ENCODE measurements at places on chromosomes 11 and 22.
A peak's percentile ranks its signal among the peaks of the same experiment; 100 is the strongest.

- ATAC-seq = no peak
Measured at GRCh38 chr22:32623943-32624342, 149.3 kb downstream of the FBXO7 start.

DNA sequence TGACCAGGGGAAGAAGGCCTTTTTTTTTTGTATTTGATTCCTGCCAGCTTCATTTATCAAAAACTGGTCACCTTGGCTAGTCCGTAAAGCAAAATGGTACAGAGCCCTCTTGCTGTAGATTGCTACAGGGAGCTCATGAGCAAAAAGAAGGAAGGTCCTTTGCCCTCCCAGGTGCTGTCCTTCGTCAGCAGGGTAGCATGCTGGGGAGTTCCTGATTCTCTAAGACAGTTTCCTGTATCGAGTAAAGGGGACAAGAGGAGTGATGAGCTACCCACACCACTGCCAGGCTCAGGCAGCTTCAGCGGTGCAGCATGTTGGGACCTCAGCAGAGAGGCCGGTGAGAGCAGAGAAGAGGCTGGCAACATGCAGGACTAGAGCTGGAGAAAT is 67.8 kb upstream of the CSNK2A3 start:
- no peak for ATAC-seq

- ATAC-seq = no peak
Measured at GRCh38 chr11:100673063-100673462, 14.0 kb upstream of the ARHGAP42 start.

GRCh38 chr22:44640618-44641155 is 61.3 kb upstream of the PRR5 start:
- ATAC-seq = no peak

DNA sequence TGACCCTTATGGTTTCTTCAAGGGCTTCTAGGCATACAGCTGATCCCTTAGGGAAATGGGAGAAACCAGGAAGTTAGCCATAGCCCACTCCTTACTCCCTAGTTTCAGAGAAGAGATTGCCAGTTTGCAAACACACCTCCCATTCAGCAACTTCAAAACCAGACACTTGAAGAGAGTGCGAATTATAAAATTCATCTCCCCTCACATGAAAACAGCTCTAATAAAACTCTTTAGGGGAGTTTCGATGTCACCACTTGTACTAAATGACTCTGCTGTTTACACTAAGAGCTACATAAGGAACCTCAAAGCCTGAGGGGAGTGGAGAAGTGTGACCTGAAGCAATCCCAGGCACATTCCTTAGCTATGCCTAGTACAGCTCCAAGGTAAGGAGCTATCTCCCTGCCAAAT is 8.3 kb downstream of the LGR4 start:
- ATAC-seq = peak; percentile 83

- no peak for ATAC-seq
Measured at GRCh38 chr22:23392420-23393121, 187.5 kb downstream of the IGLL1 start.

DNA sequence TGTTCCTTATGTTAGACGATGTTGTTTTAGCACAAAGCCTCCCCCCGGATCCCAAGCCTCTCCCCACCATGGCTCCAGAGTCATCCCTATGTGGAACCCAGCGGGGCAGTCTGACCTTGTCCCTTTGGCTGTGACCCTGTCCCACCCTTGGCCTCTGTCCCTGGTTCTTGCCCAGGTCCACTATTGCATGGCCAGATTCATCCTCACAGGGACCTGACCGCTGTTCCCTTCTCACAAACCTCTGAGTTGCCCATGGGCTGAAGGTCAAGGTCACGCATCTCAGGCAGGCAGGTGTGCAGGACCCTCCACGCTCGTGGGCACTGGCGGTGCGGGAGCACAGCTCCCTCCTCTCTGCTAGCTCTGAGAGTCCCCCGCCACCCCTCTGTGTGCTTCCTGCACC is 39.0 kb downstream of the BCR start:
- no peak for ATAC-seq

- ATAC-seq = no peak
Measured at GRCh38 chr22:30826670-30827355, 132.1 kb downstream of the OSBP2 start.

DNA sequence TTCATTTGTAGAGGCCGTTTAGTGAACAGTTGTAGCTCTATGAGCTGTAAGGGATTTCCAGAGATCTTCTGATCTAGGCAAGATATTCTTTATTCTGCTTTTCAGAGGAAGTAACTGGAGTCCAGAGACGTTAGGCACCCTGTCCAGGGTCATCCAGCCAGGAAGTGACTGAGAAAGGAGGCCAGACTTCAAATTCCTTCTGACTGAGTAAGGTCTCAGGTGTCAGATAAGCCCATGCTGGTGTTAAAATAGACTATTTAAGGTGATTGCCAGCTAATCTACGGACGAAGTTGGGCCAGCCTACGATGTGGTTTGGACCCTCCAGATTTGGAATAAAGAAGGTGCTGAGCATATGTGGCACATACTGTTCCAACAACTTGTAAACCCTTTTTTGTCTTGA is 54.6 kb downstream of the GRIK4 start:
- ATAC-seq = 0 out of 3 replicates have a peak, but pooled peaks have one; percentile 20

GRCh38 chr22:41862530-41863266 is 29.8 kb downstream of the SREBF2 start:
- ATAC-seq = no peak

- no peak for ATAC-seq
Measured at GRCh38 chr22:19098157-19098556, 24.1 kb downstream of the DGCR2 start.

DNA sequence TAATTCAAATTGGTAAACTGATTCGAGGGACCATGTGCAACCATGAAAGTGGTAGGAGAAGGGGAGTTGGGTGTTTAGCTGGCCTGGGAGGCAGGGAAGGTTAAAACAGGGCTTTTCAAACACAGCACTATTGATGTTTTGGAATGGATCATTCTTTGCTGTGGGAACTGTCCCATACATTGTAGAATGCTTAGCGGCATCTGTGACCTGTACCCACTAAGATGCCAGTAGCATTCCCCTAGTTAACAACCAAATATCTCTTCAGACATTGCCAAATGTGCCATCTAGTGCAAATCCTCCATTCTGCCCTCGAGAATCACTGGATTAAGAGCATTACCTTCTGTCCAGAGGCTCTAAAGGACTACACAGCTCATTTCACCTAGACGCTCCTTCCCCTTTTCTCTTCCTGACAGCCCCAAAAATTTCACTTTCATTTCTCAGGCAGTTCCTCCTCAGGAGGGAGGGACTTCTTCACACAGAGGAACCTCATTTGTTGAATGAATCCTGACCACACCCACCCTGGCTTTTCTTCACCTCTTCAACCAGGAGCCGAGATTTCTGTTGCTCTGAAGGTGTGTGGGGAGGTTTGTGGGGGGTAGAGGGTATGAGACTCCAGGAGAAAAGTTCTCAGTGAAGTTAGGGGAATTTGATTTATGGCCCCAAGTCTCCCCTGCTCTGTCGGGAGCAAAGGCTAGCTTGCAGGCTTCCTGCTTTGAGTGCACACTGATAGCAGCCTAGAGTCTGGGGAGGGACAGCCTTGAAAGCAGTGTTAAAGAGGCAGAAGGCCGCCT is at the start of gene TRIM34:
TSS of gene TRIM34 (plus strand) at position 513 of the 791 bp plus-strand sequence. CDS start 7,331 bp downstream, outside the sequence.
- ATAC-seq = peak; percentile 94

DNA sequence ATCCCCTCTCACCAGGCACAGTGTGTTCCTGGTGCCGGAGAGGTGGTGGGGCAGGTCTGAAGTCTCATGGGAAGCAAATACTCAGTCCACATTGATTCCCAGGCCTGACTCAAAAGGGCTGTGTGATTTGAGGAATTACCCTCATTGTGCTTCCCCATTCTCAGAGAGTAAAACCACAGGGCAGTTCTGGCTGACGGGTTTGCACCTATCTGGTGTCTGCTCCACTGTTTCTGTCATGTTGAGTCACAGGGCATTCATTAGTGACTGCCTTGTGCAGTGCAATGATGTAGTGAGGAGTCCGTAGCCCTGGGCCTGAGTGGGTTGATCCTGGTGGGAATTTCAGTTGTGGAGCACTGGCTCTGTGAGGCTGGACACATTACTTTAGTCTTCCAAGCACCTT is 85.2 kb upstream of the ARHGAP20 start:
- ATAC-seq = no peak

GRCh38 chr22:48757985-48758561 is 1069.6 kb downstream of the BRD1 start:
- ATAC-seq = no peak

DNA sequence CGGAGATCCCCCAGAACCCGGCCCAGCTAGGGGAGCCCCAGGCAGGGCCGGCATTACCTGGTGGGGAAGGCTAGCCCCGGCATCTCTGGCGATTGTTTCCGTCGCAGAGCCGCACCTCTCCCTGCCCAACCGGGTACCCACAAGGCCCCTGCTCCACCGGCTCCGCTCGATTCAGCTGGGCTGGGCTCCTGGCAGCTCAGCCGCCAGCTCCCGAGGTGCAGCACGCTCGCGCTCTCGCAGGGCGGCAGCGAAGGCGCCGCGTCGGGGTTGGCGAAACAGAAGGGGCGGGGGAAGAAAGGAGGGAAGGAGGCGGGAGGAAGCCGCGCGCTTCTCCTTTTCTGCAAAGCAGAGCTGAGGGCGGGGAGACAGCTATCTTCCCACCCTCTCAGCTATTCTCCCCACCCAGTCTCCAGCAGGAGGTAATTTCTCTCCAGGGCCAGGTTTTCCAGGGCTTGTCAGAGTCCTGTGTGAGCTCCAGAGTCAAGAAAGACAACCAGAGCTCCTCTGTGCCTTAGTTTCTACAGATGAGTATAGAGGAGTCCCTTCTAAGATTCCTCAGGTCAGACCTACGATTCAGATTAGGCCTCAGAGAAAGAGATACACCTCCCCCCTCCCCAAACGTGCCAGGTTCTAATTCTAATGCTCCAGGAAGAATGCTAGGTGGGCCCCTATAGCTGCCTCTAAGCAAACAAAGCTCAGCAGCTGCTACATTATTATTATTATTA is 62.0 kb downstream of the PAK1 start:
- no peak for ATAC-seq

GRCh38 chr22:28703436-28703835 is 23.8 kb upstream of the TTC28 start:
- ATAC-seq = no peak

- no peak for ATAC-seq
Measured at GRCh38 chr11:94840209-94840608, 72.1 kb downstream of the AMOTL1 start.

DNA sequence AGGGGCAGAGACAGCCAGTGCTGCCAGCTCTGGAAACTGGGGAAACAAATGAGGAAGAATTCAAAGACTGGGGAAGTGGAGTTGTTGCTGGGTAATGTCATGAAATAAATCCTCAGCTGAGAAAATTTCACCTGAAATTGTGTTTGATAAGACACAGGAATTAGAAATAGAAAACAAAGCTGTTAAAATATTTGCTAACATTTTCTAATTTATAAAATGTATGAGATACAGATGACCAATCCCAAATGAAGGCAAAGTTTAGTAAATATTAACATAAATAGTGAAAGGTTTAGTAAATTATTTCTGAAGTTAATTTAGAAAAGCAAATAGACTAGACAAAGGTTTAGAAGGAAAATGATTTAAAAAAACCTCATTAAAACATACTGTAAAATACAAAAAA is at the start of gene OR56A5:
TSS of gene OR56A5 (minus strand) at position 101 of the 400 bp plus-strand sequence. CDS start at position 101, 0 bp downstream.
- ATAC-seq = no peak

DNA sequence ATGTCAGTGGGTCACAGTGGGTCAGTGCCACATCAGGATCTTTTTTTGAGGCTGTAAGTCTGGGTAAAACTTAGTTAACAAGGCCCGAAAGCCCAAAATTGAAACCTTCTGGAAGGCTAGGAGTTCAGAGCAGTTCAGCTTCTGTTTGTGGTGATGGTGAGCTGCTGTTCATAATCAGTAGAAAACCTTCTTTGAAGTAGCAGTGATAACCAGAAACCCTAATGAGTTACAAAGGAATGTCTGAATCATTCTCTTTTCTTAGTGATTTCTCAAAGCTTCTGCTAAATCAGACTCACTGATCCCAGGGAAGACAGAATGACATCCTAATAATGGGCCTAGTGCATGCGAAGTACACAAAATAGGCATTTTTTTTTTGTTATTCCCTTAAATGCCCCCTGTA is 124.7 kb downstream of the PARVA start:
- peak; percentile 36 for ATAC-seq

DNA sequence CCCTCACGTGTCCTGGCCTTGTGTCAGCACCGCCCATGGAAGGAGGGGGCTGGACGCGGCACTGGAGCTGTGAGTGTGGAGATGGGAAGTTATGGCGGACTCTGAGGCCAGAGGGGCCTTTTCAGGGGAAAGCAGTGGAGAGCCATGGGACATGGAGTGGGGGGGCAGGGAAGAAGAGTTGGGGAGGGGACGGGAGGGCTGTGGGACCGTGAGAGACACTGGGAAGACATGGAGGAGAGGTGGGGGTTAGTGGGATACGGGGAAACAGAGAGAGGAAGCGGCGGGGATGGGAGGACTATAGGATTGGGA is 58.2 kb downstream of the FBXO7 start:
- no peak for ATAC-seq

GRCh38 chr11:34223021-34223813 is 117.8 kb downstream of the NAT10 start:
- ATAC-seq = no peak

DNA sequence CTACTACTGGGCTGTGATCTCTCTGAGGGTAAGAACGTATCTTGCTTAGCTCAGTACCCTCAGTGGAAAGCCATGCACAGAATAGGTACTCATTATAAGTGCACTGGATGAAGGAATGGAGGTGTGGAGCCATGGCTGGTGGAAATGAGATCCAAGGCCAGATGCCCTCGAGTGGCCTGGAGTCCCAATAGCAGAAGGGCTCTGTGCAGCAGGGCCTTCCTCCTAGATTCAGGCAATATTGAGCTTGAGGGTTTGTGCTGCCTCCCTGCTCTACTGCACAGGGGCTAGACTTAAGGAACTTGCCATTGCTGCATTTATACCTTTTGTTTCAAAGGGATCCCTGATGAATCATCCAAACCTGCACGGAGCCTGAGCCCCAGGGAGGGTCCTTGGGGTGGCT is 33.6 kb upstream of the TUB start:
- no peak for ATAC-seq

DNA sequence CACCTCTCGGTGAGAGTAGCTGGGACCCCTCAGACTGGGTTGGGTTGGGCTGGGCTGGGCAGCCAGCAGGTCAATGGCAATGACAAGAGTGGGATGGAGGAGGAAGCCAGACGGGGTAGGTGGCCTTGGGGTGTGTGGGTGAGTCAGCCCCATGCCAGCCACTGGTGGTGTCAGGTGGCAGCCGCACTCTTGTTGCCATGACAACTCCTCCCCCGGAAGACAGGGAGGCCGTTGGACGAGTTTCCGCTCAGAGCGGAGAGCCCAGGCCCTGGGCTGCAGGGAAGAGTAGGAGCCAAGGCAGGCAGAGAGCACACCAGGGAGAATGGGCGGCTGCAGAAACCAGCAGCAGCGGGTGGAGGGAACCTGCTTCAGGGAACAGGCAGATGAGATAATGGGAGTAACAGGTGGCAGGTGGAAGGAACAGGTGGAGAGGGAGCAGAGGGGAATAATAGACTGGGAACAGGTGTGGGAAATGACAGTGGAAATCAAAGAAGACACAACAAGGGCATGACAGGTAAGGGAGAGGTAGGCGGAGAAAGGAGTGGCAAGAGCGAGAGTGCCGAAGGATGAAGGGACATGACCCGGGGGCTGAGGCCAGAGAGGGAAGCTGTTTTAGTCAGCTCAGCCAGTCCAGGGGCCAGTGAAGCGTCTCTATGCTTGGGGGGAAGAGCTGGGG is 8.7 kb downstream of the SPTBN2 start:
- peak; percentile 98 for ATAC-seq

GRCh38 chr11:64078284-64078683 is 42.6 kb downstream of the FLRT1 start:
- ATAC-seq = peak; percentile 65

GRCh38 chr11:45921561-45922424 is 663 bp upstream of the LARGE2 start:
- ATAC-seq = no peak
